ENCODE measurements at places on chromosomes 5 and 9.

DNA sequence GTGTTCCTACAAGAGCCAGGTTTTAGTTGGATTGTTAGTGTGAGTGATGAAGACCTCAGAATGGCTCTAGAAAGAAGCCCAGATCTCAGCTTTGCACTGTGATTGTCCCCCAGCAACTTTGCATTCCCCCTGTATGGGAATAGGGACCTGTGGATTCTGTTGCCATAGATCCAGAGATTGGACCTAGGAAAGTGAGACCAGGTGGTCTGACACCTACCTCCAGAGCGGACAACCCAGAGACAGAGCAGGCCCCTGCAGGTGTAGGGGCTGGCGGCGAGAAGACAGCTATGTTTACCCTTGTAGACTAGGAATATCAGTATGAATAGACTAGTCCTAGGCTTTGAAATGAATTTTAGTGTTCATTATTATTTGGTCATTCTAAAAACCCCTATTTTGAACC lies 53.6 kb downstream of the IRF1 start:
- no peak for DNase-seq

GRCh38 chr5:89034588-89034987 lies 151.6 kb upstream of the MEF2C start:
- DNase-seq: no peak

DNA sequence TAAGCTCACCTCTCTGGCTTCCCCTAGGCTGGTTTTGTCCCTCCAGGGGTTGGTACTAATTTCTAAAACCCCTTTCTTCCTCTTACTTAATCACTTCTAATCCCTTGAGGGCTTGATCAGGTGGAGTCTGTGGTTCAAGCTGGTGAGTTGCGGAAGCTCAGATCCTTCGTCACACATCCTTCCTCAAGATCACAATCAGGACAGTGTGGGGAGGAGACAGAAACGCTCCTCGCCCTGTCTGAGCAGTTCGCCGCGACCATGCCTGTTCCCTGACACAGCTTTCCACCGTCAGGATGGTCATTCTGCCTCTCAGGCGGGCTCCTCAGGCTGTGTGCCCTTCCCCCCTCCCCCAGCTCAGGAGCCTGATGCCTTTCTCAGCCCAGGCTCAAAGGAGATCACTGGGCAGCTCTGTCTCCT lies 24.3 kb downstream of the CPLX2 start:
- DNase-seq: no peak

GRCh38 chr9:31210978-31211570 lies 1173.4 kb upstream of the ACO1 start:
- peak; percentile 1 for DNase-seq

GRCh38 chr5:14168144-14168792 lies 25.1 kb downstream of the TRIO start:
- no peak for DNase-seq

DNA sequence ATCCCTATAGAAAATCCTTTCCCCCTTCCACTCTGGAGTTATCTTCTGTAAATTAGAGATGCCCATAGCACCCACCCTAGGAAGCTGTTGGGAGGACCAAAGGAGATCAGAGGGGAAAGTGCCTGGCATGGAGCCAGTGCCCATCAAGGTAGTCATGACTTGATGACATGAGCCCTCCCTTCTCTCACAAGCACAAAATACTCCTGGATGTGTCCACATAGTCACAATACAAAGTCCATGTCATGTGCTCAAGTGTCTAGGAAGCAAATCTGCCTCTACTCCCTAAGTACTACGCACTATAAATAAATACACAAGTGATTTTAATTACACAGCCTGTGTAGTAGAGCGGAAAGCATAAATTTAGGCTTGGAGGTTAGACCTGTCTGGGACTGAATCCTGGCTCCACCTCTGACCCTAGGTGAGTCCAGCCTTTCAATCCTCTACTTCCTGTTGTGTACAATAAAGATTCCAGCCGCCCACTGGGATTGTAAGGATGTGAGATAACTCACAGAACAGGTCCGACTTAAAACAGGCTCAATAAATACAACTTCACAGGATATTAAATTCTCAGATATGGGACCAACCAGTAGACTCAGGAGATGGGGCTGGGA lies 30.6 kb downstream of the TTC39B start:
- DNase-seq: no peak

GRCh38 chr9:111866976-111867375 lies 29.6 kb upstream of the UGCG start:
- no peak for DNase-seq

GRCh38 chr9:105656131-105656921 lies 5.9 kb upstream of the TAL2 start:
- no peak for DNase-seq

GRCh38 chr5:132501961-132502931 lies 11.7 kb upstream of the IRF1 start:
- DNase-seq: no peak

DNA sequence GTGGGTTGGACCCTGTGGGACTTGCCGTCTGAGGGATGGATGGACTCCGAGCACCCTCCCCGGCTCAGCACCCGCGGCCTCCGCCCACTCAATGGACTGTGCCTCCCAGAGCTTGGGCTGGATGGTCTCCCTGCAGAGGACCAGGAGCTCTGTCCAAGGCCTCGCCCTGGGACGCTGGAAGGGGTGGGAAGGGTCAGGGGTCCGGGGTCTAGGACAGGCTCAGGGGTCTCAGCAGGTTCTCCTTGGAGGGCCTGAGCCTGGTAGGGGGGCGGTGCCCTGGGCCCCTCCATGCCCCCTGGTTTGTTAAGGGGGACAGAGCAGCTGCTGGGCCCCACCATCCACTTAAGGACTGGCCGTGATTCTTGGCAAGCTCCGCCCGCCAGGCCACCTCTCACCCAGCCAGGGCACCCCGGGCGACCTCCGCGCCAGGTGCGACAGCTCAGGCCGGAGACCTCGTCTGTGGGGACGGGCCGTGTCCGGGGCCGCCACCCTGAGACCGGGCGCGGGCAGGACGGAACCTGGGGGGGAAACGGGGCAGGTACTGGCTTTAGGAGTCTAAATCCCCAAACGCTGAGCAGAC lies 29.2 kb downstream of the EXOC3 start:
- no peak for DNase-seq

DNA sequence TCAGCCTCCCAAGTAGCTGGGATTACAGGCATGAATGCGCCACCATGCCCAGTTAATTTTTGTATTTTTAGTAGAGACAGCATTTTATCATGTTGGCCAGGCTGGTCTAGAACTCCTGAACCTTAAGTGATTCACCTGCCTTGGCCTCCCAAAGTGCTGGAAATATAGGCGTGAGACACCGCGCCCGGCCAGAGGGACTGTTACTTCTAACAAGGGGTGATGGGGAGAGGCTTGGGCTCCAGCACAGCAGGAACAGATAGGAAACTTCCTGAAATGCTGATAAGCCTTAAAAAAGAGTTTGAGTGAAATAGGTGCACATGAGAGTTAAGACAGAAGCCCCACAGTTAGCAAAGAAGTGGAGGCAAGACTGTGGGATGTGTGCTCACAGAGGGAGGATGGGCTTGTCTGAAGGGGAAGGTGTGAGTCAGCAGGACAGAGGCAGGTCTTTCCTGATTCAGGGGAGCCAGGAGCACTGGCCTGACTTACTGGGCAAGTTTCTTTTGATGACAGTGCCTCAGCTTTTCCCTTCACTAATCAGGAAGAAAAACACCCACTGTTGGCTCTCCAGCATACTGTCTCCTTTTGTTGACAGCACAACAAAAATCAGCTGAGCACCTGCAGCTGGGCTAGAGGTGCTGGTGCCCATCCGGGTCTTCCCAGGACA lies 68.4 kb downstream of the RAD23B start:
- no peak for DNase-seq

DNA sequence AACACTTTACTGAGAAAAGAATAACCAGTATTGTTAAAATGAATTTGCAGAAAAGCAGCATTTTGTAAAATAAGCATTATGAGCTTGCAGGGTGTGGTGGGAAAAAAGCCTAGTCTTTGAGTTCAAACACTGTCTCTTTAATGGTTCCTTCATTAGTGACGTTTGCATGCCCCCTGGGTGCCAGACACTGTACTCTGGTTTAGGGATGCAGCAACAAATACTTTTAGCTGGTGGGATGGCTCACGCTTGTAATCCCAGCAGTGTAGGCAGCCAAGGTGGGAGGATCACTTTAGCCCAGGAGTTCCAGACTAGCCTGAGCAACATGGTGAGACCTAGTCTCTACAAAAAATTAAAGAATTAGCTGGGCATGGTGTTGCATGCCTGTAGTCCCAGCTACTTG lies 62.3 kb downstream of the MAST4 start:
- DNase-seq: no peak

- DNase-seq: no peak
Measured at GRCh38 chr5:180548563-180548962, 42.7 kb downstream of the SCGB3A1 start.

- no peak for DNase-seq
Measured at GRCh38 chr9:91422758-91423711, 597 bp downstream of the NFIL3 start.

DNA sequence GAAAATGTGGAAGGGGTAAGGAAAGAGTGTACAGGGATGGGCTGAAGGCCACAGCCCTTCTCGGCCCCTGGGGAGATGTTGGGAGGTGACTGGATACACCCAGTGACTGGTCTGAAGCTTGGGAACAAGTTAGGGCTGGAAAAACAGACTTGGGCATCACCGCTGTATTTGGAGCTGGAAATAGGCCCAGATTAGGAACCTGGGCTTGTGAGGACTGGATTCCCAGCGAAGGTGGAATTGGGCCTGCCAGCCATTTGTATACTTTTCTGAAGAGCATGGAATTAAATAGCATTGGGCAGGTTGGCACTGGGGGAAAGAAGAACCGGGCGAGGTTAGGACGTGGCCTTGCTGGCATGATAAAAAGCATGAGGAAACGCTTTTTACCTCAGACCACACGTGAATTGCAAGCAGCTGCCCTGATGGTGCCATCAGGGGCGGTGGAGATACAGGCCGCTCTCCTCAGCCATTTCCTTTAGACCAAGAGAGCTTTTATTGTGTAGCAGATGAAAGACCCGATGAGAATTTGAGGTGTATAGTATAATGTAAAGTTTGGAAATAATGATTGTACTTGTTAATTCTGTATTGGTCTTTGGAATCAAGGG lies 37.8 kb downstream of the OTULIN start:
- no peak for DNase-seq

DNA sequence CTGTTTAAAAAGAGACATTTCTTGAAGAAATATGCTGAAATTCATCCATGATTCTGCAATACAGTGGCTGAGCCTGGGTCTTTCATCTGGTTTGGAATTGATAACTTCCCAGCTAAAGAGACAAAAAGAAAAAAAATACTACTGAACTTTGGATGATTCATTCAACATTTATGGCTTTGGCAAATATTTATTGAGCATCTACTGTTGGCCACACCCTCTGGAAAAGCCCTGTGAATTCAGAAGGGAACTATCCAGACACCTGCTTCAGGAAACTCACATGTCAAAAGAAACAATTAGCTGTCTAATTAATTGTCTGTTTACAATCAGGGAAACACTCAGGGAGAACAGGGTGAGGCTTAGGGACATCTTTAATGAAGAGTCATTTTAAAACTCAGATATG lies 17.8 kb upstream of the ZNF622 start:
- no peak for DNase-seq

- no peak for DNase-seq
Measured at GRCh38 chr5:174828804-174829510, 104.6 kb downstream of the MSX2 start.

DNA sequence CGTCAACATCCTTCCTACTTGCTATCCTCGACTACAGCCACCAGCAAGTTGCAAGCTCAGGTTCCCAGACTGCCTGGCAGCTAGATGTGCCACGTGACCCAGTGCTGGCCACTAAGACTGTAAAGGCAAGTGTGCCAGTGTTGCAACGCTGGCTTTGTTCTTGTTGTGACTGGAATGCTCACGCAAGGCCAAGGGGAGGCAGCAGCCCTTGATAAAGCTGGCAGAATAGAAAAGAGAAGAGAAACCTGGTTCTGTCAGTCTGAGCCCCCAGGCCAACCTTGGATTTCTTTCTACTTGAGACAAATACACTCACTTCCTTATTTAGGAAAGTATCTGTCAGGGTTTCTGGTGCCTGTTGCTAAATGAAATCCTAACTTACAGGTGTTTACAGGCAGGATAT lies 113.0 kb downstream of the KLHL3 start:
- DNase-seq: no peak

DNA sequence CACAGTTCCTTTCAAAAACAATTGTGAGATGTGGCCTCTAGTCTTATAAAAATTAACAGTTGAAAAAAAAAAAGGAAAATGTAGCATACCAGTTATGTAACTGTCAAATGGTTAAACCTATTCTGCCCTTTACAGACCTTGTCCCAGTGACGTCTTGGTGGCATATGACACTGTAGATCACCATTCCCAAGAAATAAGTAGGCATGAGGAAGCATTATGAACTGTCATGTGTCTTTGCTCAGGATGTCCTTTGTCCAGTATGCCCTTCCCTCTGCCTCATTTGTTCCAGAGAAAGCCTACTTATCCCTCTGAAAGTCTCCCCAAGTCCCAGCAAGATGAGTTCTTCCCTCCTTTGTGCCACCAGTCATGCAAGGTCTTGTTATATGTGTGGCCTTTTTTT lies 63.2 kb downstream of the PAM start:
- DNase-seq: no peak

- no peak for DNase-seq
Measured at GRCh38 chr9:108088916-108089315, 599.3 kb upstream of the KLF4 start.

- DNase-seq: peak; percentile 38
Measured at GRCh38 chr5:148733601-148734438, 79.5 kb upstream of the HTR4 start.

- DNase-seq: no peak
Measured at GRCh38 chr9:112605518-112605917, 112.4 kb downstream of the INIP start.

GRCh38 chr5:151480384-151481293 lies 33.2 kb downstream of the SLC36A1 start:
- no peak for DNase-seq

GRCh38 chr9:79574136-79574535 lies 2.4 kb downstream of the TLE4 start:
- no peak for DNase-seq

GRCh38 chr9:107251756-107252322 lies 31.2 kb upstream of the RAD23B start:
- DNase-seq: no peak

DNA sequence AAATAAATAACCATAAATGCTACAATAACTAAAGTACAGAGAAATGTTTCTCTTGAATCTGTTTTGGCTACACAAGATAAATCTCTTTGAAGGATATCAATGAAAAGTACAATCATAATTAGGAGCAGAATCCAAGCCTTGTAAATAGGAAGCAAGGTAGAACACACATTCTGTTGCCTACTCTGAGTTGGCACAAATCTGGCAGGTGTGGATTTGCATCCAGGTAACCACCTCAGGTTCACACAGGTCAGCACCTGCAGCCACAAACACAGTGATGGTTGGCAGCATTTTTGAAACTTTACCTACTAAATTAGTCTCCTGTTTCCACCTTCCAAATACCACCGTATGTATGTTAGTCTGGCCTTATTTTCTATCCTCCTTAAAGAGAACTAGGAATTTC lies 105.3 kb upstream of the PIK3R1 start:
- DNase-seq: no peak

GRCh38 chr5:111719773-111720172 lies 37.2 kb downstream of the NREP start:
- no peak for DNase-seq

- DNase-seq: no peak
Measured at GRCh38 chr5:129171194-129171944, 76.8 kb downstream of the ISOC1 start.

- DNase-seq: no peak
Measured at GRCh38 chr5:31884896-31885295, 246.0 kb downstream of the PDZD2 start.
